AG08395 (cell line): ENCODE measurements at places on chromosomes 16 and 17.
A peak's percentile ranks its signal among the peaks of the same experiment; 100 is the strongest.

- DNase-seq = no peak
Observed at GRCh38 chr17:3864534-3864933, 18.5 kb upstream of the NCBP3 start.

- DNase-seq = no peak
Observed at GRCh38 chr17:6508519-6509030, 47.8 kb downstream of the PITPNM3 start.

- peak; percentile 22 for DNase-seq
Observed at GRCh38 chr16:17138801-17139200, 332.0 kb downstream of the XYLT1 start.

GRCh38 chr17:17892731-17893130, 55.9 kb upstream of the SREBF1 start:
- DNase-seq = no peak

DNA sequence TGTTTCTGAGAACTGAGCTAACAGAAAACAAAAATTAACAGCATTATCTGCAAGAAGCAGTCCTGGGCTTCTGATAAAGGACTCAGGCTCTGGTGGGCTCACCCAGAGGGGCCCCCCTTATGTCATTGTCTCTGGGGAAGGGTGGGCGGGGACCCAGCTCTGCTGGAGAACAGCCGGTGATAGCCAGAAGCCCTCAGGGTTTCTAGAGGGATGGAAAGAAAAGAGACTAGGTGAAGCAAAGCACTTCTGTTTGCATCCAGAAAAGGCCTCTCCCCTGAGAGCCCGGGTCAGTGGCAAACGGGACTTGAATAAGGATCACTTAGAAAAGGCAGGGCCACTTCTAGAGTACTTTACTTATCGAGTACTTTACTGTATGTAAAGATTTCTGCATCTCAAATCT, 7.0 kb upstream of the CDC42EP4 start:
- no peak for DNase-seq

GRCh38 chr17:1916963-1917715, 87.3 kb downstream of the RPA1 start:
- no peak for DNase-seq

- DNase-seq = peak; percentile 49
Observed at GRCh38 chr16:77212741-77213541, 13.7 kb downstream of the SYCE1L start.

DNA sequence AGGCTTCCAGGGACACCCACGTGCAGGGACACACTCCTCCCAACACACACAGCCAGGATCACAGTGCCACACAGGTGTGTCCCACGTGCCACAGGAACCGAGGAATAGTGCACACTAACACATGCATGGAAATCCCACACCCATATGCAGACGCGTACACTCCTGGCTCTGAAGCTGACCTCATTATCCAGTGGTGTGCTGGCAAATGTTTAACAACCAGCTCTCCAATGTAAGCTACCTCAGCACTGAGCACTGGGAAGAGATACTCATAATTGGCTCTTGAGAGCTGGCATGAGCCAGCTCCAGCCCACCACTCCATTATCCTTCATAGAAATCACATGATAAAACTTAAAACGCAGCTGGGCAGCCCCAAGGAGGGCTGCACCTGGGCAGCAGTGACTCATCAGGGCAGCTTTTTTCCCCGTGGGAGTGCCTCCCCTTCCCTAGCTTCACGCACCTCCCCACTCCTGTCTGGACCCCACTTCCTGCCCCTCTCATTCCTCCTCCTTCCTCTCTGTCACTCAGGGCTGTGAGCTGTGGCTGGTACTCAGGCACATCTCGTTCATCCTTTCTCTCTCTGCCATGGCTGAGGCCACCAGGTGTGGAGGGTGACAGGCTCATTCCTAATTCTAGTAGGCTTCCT, 14.9 kb upstream of the TBX21 start:
- no peak for DNase-seq
